Stimulated activated CD4-positive, alpha-beta T cell treated with anti-CD3 and anti-CD28 coated beads, Interleukin-2, amount 100 ng/mL, for 24 hours (primary cell): ENCODE measurements at places on chromosomes 4 and X.

- no peak for DNase-seq
Measured at GRCh38 chr4:147689067-147689466, 5.1 kb upstream of the PRMT9 start.

- DNase-seq, result no peak
Measured at GRCh38 chrX:139842326-139843185, 90.3 kb downstream of the ATP11C start.

- no peak for DNase-seq
Measured at GRCh38 chr4:8850074-8850829, 21.4 kb downstream of the HMX1 start.

DNA sequence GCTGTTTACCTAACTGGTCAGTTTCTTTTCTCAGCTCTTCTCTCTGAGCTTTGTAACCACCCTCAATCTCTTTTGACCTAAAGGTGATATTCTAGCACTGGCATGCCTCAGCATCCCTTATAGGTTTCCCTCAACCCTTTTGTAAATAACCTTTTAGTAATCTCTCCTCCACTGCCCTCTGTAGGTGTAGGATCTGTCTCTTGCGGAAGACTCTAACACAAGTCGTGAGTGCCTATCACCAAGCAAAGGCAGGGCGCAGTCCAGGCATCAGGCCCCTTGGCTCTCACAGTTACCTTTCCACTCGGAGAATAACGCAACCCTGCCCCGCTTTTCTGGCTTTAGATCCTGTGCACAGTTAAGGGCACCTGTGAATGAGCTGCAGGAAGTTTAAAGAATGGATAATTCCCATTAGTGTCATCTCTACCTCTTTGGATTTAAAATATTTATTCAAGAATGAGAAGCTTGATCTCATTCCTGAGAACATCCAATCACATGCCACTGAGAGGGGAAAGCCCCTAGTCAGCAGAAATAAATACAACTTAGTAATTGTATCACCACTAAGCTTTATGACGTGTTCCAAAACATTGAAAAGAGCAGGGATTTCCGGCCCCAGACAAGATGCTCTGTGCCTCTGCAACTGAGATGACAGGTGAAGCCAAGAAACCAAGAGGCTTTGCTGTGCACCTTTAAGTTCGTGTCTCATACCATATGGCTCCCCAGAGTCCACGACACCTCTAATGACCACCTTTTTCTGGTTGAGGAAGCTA is 58.8 kb downstream of the SPINK2 start:
- DNase-seq, result no peak

GRCh38 chrX:147498796-147499195 is 412.9 kb upstream of the FMR1 start:
- DNase-seq, result no peak
